Left cardiac atrium (tissue), 4 donors: ENCODE measurements at places on chromosomes 5 and 9.

DNA sequence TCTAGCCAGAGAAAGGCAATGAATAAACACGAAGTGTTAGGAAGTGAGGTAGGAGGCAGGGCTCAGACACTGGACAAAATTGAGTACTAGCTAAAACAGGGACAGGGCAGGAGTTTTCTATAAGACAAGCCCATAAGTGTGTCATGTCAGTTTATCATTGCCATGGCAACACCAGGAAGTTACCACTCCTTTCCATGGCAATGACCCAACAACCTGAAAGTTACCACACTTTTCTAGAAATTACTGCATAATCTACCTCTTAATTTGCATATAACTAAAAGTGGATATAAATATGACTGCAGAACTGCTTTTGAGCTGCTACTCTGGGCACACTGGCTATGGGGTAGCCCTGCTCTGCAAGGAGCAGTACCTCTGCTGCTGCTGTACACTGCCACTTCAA lies 442.5 kb upstream of the COX7C start:
- DNase-seq, result no peak

DNA sequence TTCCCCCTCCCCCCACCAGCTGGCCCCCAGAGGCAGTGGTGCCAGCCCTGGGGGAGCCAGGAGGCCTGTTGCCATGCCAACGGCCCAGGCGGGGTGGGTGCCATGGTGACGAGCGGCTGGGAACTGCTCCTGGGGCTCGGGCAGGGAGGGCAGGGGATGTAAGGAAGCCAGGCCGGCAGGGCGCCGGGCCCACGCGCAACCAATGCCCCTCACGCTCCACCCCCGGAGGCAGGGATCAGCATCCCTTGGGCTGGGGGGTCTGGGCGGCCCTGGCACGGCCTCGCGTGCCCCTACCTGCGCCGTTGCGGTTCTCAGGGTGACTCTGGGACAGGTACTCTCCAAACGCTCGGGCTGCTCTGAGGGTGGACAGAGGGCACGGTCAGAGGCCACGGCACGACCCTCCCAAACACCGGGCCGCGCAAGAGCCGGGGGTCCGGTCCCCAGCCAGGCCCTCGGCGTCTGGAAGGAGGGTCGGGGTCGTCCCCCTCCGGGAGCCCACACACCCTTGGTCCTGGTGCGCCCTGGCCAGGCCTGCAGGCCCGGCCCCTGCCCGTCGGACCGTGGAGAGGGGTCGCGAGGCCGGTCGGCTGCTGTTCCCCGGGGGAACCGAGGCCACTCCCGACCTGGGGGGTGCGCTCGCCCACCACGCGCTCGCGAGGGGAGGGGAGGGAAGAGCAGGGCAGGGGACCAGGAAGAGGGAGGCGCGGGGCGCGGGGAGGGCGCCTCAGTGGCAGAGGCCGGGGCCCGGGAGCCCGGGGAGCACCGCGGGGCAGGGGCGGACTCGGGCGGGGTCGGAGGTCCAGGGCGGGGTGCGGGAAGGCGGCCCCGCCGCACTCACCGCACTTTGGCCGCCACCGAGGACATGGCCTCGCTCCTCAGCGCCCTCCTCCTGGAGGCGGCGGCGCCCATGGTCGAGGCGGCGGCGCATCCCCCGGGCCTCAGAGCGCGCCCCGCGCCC lies 661 bp downstream of the NSMF start:
- peak; percentile 32 for DNase-seq

- no peak for DNase-seq
Measured at GRCh38 chr5:158033724-158034123, 174.8 kb upstream of the CLINT1 start.

DNA sequence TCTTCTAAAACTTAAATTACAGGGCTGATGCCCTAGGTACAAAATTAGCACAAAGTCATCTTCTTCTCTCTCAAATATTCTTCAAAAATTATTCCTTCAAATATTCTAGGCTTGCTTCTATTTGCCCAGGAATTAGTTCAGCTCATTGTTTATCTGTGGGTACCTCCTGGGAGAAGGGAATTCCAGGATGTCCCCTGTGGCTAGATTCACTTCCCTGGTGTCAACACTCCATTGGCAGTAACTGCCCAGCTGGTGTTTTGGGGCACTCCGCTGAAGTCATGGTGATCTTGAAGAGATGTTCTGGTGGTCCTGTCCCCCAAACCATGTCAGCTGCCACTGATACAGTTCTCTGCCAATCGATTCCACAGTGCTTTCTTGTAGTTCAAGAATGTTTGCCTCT lies 26.2 kb upstream of the TGFBR1 start:
- no peak for DNase-seq

DNA sequence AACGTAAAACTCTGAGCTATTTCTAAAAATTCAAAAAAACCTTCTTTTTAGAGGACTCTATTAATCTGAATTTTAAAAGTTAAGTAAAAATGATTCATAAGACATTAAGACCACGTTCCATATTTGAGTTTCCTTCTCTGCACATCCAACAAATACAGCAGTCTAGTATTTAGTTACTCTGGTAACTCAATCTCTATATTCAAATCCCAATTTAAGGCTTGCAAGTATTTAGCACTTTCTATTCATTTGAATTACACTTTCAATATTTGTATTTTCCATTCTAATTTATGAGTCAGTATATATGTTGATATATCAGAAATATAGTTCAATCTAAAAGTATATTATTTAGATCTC lies 17.7 kb downstream of the RFX3 start:
- no peak for DNase-seq

- no peak for DNase-seq
Measured at GRCh38 chr5:147411359-147412319, 98.2 kb downstream of the DPYSL3 start.

GRCh38 chr5:17229313-17229712 lies 11.9 kb downstream of the BASP1 start:
- DNase-seq, result no peak

- DNase-seq, result no peak
Measured at GRCh38 chr5:16057277-16057676, 122.3 kb downstream of the MARCHF11 start.

DNA sequence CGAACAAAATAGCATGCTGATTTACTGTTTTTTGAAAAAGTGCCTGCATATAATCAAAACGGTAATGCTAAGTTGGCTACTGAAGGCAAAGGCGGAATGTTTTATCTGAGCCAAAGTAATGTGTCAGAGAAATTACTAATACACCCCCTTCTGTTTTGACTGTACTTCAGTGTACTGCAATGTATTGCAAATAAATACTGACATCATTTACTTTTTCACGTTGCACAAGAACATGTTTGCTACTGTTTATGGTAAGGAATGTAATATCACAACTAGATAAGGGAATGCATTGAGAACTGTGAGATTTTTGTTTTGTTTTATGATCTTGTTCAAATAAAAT lies 813 bp upstream of the AGTPBP1 start:
- no peak for DNase-seq

- DNase-seq, result no peak
Measured at GRCh38 chr5:91850031-91850430, 466.9 kb upstream of the ARRDC3 start.

- DNase-seq, result no peak
Measured at GRCh38 chr9:123866497-123866896, 63.4 kb downstream of the DENND1A start.

- no peak for DNase-seq
Measured at GRCh38 chr5:169706071-169706470, 69.0 kb downstream of the DOCK2 start.
